Stimulated activated CD4-positive, alpha-beta T cell treated with anti-CD3 and anti-CD28 coated beads, Interleukin-4, amount 100 ng/mL, for 48 hours (primary cell): ENCODE measurements at places on chromosomes 4 and X.

DNA sequence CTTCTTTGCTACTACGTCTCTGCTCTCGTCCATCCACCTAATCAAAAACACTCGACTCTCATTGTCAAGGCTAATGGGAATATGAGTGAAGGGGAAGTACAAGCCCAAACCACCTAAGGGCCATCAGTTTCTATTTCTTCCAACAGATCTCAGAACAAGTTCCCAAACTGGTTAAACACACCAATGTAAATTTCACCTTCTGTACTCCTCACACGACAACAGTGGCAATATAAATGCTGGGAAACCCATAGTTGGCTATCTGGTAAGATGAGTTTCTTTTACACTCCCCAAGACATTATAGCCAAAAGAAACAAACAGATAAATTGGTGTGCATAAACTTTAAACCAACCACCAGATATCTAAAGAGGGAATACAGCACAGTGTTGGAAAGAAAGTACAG is 21.9 kb downstream of the ACSL1 start:
- no peak for DNase-seq

GRCh38 chr4:37232315-37232714 is 12.2 kb upstream of the NWD2 start:
- no peak for DNase-seq

- no peak for DNase-seq
Measured at GRCh38 chr4:172105918-172106317, 292.7 kb downstream of the GALNTL6 start.

- no peak for DNase-seq
Measured at GRCh38 chr4:103484521-103484920, 235.3 kb downstream of the TACR3 start.

- no peak for DNase-seq
Measured at GRCh38 chr4:186166852-186167512, 24.4 kb upstream of the CYP4V2 start.

- DNase-seq = no peak
Measured at GRCh38 chr4:22884157-22884556, 191.4 kb downstream of the GBA3 start.

DNA sequence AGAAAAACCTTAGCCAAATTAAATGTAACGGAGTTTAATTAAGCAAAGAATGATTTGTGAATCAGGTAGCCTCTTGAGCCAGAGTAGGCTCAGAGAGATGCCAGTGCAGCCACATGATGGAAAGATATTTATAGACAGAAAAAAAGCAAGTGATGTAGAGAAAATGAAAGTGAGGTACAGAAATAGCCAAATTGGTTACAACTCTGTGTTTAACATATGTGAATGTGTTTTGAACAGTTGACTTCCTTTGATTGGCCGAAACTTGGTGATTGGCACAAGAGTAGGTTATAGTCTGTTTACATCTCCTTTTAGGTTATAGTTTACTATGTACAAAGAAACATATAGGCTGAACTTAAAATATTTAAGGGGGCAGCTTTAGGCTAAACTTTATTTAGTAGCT is 459.9 kb upstream of the BOD1L1 start:
- DNase-seq = no peak
